Glutamatergic neuron (in vitro differentiated cells): ENCODE measurements at places on chromosomes 2 and 18.

DNA sequence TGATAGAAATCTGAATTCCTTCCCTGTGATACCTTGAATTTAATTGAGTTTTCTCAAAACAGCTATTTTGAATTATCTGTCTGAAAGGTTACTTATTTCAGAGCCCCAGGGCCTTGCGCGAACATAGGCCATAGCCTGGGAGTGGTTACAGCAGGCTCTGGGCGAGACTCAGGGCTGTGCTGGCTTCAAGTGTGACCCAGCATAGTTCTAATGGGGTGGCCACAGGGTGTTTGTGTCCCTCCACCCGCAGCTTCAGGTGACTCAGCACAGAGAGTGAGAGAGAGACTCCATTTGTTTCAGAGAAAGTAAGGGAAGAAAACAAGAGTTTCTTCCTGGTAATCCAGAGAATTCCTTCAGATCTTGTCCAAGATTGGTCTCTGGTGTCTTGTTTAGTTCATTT is 137.9 kb upstream of the POU3F3 start:
- DNase-seq: no peak

DNA sequence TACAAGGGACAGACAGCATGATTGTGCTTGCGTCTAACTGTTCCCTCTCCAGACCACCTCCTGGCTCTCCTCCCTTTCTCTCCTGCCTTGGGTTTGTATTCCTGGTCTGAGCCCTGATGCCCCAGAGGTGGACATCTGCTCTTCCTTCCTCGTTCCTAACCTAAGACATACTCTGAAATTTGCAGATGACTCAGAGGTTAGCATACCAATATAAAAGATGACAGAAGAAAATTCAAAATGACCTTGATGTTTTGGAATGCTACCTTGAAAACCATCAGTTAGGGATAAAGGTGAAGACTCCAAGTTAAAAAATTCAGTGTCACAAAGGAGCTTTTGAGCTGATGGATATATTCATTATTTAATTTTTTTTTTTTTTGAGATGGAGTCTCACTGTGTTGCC is 12.9 kb downstream of the SMYD1 start:
- no peak for DNase-seq

GRCh38 chr2:236633775-236634560 is 64.3 kb downstream of the ACKR3 start:
- DNase-seq: no peak

- DNase-seq: no peak
These were observed 19.8 kb downstream of the POU3F3 start for GRCh38 chr2:104873689-104874054.

DNA sequence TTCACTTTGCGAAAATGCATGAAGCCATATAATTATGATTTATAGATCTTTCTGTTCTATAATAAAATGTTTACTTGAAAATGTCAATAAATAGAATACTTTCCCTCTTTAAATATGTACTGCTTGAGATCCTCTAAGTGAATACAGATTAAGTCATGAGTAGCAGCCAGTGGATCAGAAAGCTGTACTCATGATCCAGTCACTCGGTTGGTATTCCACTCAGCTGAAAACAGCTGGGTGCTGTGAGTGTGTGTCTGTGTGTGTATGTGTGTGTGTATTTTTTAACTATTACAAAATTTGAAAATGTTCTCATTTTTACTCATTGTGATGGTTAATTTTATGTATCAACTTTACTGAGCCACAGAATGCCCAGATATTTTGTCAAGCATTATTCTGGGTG is 141.6 kb upstream of the CYP26B1 start:
- DNase-seq: no peak

DNA sequence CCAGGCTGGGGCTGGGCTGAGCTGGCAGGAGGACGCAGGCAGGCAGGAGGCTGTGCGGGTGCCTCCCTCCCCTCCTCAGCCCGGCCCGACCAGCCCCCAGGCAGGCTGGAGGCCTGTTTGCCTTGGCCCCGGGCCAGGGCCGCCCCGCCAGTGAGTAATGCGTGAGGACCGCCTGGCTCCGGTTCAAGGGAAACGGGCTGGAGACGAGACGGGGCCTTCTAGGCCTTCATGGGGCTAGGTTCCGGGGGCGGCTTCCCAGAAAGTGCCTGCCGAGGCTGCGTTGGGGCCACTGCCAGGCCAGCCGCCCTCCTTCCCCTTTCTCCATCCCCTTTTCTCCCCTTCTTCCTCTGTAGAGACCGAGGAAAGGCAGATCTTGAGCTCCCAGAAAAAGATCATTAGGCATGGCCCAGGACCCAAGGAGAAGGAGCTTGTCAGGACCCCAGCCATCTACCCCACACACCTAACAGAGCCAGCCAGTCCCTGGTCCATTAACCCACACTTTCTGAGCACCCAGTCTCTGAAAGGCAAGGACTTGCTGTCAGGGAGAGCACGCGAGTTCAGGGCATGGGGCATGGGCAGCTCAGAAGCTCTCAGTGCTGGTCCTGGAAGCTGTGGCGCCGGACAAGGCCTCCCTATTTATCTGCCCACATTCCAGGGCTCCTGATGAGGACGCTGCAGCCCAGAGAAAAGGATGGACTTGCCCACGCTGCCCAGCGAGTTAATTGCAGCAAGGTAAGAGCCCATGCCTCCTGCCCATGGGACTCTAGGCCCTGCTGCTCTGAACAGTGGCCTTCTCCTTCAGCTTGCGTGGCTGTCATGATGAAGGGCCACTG is 48.5 kb downstream of the SMAD7 start:
- no peak for DNase-seq

DNA sequence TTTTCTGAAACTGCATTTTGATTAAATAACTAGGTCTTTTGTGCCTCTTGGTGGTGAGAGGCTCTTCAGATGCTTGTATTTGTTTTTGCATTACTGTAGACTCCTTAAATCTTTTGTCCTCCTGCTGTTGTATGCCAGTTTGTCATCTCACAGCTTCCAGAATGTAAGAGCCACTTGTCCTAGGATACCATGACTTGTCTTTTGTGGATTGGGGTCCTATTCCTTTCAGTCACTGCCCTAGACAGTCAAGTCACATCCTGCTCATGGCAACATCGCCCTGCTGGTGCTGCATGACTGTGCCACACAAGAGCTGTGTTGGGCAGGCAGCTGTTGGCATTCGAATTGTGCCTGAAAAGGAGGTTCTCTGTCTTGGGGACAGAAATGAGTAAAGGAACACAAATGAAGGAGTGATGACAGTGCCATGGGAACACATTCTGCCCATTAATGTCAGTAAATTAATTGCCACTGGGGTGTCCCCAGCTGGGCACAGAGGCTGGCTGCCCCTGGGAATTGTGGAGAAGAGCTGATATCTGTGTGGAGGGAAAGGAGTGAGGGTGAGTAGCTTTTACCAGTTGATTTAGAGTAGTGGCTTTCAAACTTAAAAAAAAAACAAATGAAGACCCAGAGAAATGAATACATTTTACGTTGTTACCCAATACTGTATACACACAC is 140.3 kb downstream of the ARL6IP6 start:
- DNase-seq: peak; percentile 60

DNA sequence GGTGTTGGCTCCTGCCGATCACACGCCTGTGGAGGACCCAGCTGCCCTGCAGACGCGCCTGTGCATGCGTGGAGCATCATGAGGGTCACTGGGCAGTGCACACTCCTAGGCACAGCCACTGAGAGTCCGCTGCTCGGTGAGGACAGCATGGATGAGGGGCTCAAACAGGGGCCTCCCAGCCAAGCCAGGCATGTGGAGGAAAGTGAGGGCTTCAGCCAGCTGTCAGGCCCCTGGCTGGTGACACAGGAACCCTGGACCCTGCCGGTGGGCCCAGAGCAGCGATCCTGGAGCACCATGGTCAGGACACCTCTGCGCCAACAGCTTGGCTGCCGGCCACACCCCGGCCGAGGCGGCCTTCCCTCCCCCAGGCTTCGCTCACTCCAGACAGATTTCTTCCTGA is 171.2 kb downstream of the RTP5 start:
- no peak for DNase-seq

DNA sequence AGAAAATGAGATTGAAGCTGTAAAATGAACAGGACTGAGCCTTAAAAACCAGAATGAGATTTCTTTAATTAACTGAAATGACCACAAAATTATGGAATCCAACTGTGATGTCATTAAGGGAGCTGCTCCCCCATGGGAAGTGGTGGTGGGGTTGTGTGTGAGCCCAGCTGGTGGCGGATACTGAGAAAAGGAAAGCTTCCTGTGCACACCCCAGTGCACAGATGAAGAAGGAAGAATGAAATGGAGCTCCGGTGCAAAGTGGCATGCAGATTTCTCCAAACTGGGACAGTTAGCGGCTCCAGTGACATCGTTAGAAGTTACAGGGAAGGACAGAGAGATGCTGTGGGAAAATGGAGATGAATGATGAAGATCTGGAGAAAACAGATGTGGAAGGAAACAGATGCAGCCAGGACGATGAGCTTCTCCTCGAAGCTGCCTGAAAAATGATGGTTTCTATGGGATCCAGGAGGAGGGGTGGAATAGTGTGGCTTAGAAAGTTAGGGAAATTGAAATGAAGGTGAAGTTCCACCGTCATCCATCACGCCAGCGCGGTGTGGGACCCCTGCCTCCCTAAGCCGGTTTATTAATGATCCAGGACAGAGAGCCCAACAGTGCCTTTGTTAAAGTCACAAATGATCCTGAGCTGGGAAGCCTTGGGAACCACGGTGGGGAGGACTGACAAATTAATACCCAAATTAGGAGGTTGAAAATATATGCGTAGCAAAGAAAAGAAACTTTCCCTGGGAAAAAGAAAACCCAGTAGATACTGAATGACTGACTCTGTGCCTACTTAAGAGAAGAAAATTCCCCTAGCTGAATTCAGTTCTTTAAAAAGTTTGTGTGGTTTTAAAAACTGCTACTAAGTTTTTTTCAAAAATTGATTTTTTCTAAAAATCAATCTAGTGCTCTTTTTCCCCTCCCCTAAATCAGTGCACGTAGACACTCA is 77.2 kb downstream of the TSN start:
- no peak for DNase-seq

- DNase-seq: no peak
These were observed 40.5 kb upstream of the EMILIN2 start for GRCh38 chr18:2805970-2806943.

- no peak for DNase-seq
These were observed 22.0 kb downstream of the TMEM127 start for GRCh38 chr2:96243843-96244242.

GRCh38 chr2:184326066-184326465 is 272.3 kb upstream of the ZNF804A start:
- no peak for DNase-seq

DNA sequence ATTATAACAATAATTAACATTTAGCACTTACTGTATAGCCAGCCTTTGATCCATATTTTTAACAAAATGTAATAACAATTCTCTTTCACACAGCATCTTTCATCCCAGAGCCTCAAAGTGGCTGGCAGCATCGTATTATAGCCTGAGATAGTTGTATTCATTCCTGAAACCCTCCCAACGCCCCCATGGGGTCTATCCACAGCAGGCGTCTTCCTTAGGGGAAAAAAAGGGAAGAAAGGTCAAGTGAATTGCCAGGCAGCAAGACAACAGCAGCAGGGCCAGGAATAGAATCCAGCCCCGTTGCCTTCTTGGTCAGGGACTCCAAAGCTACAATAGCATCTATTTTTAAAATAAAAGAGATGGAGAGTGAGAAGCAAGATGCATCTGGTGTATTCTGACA is 424.4 kb upstream of the ID2 start:
- DNase-seq: no peak

DNA sequence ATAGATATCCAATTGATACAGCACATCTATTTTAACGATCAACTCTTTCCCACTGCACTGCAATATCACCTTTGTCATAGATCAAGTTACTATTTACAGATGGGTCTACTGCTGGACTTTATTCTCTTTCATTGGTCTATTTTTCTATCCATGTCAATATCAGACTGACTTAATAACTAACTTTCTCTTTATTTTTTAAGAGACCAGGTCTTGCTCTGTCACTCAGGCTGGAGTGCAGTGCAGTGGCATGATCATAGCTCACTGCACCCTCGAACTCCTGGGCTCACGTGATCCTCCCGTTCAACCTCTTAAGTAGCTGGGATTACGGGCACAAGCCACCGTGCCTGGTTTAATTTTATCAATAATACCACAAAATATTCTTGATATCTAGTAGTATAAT is 71.2 kb downstream of the TLK1 start:
- no peak for DNase-seq

DNA sequence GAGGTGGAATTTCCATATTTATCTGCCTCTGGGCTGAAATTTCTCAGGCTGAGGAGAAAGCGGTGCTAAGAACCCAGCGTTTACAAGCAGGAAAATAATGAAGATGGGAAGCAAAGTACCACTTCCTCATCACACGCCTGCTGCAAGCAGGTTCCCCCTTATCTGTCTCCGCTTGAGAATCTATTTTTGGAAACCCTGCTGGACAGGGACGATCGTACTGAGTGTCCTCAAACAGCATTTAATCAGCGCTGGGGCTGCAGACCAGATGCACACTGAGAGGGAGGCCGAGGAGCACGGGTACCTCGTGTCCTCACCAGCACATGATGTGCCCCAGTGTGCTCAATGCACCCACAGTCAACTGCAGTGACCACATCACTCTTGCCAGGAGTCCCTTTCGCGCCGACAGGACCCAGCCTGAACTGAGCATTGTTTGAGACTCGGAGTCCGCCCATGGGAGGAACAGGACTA is 160.4 kb downstream of the HDAC4 start:
- DNase-seq: no peak

DNA sequence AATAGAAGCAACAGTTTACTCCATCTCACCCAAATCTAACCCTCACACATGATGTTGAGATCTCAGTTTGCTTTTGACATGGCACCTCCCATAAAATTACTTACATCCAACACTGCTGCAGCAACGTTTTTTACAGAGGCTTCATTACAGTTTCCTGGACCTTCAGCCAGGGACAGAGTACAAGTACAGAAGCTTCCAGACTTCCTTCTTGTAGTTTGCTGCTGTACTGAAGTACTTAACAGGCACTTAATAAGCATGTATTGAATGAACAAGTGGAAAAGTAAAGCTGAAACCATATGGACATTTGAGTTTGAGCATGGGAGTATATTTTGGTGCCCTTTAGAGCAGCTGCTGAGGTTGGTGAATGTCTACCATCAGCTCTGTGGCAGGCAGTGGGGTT is 514.2 kb downstream of the PTPRM start:
- no peak for DNase-seq

DNA sequence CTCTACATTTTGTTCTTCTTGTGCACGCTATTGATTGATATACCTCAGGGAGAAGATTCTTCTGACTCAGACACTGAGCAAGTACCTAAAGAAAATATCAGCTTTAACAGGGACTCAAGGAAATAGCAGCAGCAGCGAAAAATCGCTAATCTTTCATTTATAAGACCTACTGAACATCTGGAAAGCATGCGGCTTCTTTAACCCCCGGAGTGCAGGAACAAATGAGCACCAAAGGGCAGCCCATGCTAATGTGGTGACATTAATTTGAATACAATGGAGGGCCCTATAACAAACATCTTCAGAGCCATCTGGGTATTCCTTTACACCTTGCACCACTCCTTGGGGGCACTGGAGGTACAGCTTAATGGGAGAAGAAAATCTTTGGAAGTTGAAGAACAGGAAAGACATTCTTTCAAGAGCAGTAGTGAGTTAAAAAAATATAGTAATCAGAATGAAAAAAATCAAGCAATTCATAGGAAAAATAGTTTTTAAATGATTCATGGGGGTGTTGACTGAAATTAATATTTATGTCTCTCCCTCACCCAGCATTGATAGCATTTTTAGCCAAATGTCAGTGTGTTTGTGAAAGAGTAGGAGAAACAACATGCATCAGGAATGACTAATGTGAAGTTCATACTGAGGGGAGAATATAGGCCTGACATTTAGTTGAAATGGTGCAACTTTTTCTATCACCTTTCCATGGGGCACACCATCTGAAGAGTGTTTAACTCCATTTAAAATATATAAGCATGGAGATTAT is 281.7 kb downstream of the HRH4 start:
- no peak for DNase-seq

- DNase-seq: no peak
These were observed 261.0 kb upstream of the DDX18 start for GRCh38 chr2:117553448-117553847.
